Amygdala (tissue), 56 donors: ENCODE measurements at places on chromosomes 11 and 22.

DNA sequence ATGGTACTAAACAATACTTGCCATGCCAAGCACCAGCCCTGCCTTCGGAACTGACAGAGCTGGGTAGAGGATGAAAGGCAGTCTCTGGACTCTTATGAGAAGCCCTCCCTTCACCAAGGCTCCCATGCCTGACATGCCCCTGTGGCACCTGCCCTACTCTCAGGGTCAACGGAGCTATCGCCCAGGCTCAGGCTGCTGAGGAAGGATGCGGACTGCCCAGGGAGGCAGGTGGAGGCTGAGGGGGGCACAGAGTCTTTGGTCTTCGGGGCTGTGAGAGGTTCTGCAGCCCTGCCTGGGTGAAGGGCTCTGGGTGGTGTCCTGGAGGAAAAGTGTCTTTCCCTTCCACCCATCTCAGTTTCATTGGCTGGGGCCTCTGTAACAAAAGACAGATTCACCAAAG is 290.8 kb upstream of the B3GAT1 start:
- DNase-seq = no peak

DNA sequence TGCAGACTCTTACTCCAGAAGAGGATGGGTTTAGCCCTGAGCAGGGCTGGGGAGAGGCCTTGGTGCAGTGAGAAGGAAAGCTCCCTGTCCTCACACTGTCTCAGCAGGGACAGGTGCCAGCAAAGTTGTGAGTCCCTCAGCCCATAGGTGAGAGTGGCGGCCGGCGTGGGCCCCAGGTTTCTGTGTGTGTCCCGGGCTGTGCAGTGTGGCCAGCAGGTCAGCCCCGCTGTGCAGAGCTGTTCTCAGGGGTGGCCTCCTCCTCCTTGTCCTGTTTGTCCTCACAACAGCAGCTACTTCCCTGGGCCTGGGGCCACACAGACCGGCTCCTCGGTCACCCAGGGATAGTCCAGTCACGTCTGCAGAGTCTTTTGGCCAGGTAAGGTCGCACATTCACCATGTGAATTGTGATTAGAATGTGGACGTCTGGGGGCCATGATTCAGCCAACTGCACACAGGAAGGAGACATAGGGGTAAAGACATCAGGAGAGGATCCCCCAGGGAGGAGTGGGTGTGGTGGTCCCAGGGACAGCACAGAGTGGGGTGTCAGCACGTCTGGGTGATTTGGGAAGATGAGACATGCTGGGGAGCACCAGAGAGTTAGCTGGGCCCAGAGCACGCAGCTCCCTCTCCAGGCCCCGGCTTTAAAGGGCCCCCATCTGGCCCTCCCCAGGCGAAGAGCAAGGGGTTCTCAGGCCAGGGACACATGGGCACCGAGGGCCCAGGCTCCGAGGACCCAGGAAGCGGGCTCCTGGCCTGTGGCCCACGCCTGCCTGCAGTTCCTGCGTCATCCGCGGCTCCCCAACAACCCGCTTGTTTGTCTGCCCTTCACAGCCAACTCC is 81.6 kb downstream of the MYEOV start:
- no peak for DNase-seq

GRCh38 chr22:49996518-49997250 is 15.9 kb downstream of the IL17REL start:
- DNase-seq = no peak

DNA sequence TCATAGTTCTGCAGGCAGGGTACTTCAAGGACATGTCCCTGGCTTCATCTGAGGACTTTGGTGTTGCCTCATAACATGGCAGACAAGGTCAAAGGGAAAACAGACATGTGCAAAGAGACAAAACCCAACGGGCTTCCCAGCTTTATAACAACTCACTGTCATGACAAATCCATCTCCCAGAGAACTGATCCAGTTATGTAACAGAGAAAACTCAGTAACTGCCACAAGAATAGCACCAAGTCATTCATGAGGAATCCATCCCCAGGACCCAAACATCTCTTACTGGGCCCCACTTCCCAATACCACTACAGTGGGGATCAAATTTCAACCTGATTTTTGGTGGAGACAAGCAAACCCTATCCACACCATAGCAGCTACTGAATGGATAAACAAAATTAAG is 13.0 kb downstream of the OR52N4 start:
- no peak for DNase-seq

GRCh38 chr11:125902277-125902926 is 604 bp downstream of the PUS3 start:
- no peak for DNase-seq

DNA sequence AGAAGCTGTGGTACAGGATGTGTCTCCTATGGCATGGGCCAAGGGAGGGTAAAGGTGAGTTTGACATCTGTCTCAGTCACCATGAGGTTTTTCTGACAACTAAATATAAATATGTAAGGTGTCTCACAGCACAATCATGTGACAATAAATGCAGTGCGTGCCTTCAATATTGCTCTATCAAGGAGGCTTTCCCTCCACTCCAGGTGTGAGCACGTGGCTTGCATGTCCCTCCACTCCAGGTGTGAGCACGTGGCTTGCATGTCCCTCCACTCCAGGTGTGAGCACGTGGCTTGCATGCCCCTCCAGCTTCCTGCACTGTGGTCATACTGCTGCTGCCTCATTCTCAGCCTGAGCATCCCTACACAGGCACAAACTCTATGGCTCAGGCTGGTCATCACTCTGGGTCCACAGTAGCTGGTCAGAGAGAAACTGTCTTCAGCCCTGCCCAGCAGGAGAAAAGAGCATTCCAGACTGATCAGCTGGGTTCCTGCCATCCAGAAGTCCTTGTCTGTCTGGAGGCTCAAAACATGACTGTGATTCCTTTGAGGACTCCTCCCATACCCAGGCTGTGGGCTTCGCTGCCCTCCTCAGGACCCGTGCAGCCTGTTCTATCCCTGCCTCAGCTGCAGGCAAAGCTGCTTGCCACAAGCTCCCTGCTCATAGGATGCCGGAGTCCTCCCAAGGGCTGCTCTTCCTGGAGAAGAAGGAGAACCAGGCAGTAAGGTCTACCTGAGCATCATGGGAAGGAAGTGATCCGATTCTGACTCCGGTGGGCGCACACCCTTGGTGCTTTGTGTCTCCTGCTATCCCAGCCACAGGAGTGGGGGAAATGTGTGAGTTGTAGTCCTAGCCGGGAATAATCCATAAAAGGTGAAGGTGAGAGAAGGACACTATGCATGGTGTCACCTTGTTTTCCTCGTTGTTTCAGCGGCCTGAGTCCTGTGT is 33.4 kb upstream of the VPREB1 start:
- DNase-seq = no peak

DNA sequence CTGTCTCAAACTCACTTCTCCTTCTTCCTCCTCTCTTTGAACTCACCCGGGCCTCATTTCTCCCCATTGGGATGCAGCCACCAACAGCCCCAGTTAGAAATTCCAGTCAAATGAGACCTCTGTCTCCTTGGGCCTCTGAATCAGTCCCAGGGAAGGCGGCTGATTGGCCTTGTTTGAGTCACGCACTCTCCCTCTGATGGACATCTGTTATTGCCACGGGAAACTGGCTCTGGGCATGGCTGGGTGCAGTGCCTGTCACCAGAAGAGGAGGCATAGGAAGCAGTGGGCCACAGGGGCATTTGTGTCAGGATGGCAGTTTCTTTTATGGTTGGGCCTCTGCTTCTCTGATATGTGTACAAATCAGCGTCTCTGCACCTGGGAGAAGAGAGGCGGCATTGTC is 9.6 kb upstream of the WNT11 start:
- DNase-seq = no peak

DNA sequence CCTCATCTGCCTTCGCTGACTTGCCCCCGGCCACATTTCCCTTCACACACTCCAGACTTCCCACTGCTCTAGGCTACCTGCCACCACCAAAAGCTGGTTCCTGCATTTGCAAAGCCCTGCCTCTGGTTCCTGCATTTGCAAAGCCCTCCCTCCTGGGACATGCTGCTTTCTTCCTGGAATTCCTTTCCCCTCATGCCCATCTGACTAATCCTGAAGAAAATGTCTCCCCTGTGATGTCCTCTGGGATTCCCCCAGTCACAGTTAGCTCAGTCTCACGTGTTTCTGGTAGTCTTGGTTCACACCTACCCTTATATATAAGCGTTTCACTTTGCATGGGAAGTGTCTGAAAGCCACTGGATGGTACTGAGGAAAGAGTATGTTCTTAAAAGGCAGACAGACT is 206.9 kb downstream of the DBX1 start:
- no peak for DNase-seq

DNA sequence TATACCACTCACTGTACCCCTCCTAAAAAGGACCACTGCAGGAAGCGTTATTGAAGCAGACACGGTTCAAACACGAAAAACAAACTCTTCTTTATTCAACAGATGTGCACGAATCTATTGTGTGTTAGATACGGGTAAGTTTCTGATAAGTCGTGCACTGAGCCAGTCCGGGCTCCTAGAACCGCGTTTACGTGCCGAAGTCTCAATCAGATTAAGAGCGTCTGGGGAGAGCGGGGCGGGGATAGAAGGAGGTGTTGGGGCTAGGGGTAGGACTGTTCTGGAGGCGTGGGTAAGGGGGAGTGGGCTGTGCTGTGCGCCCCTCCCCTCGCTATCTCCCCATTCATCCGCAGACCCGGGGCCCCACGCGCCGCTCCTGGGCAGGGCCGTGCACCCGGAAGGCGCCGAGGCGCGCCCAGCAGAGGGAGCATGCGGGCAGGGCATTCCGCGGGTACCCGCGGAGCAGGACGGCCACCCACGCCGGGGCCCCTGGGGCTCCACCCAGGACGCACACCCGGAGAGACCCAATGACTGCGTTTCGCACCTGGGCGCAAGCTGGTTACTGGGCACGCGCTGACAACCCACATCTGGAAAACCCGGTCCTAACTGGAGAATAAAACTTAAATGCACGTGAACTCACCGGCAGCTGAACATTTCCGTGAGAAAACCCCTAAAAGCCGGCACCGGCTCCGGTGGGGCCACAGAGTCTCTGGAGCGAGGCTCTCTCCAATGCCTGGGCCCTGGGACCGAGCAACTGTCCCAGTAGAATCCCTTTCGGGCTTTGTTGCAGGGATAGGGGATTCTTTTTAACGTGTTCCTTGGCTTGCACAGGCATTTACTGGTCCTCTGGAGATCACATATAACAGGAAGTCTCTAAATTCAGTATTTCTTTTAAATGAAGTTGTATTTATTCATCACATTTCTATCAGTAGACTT is 40.6 kb downstream of the WEE1 start:
- DNase-seq = peak; percentile 61

GRCh38 chr11:41845066-41845465 is 385.6 kb upstream of the LRRC4C start:
- DNase-seq = no peak

DNA sequence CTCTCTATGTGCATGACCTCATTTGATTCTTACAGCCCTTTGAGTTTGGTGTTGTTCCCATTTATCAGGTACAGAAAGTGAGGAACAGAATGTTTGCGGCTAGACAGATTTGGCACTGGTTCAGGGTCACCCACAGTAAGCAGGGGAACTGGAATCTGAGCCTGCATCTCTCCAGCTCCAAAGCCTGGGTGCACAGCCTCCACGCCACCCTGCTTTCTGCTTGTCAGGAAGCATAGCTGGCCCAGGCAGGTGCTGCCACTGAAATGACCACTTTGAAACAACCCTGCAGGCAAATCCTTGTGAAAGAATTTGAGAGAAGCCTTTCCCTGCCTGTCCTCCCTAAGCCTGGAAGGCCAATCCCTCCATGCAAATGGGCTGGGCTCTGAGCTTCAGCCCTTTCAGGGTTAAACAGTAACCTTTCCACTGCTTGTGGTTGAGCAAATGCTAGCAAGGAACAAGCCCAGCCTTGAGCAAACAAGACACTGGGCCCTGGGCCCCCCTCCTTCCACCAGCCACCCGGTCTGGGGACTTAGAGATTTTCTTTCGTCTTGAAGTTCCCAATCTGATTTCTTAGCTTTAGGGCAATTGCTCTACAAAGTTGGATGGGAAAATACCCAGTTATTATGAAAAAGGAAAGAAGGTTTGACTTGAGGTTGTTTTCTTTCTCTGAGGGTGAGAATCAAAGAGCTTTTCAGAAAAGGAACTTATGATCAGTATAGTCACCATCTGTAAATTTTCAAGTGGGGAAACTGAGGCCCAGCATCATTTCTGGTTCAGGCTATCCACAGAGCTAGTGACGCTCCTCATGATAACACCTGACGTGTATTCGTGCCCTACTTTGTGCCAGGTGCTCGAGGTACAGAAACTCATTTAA is 19.4 kb downstream of the EHF start:
- no peak for DNase-seq

- DNase-seq = no peak
Observed at GRCh38 chr11:58616594-58616993, 5.9 kb upstream of the CNTF start.

GRCh38 chr22:25874327-25874726 is 132.3 kb downstream of the MYO18B start:
- DNase-seq = no peak

DNA sequence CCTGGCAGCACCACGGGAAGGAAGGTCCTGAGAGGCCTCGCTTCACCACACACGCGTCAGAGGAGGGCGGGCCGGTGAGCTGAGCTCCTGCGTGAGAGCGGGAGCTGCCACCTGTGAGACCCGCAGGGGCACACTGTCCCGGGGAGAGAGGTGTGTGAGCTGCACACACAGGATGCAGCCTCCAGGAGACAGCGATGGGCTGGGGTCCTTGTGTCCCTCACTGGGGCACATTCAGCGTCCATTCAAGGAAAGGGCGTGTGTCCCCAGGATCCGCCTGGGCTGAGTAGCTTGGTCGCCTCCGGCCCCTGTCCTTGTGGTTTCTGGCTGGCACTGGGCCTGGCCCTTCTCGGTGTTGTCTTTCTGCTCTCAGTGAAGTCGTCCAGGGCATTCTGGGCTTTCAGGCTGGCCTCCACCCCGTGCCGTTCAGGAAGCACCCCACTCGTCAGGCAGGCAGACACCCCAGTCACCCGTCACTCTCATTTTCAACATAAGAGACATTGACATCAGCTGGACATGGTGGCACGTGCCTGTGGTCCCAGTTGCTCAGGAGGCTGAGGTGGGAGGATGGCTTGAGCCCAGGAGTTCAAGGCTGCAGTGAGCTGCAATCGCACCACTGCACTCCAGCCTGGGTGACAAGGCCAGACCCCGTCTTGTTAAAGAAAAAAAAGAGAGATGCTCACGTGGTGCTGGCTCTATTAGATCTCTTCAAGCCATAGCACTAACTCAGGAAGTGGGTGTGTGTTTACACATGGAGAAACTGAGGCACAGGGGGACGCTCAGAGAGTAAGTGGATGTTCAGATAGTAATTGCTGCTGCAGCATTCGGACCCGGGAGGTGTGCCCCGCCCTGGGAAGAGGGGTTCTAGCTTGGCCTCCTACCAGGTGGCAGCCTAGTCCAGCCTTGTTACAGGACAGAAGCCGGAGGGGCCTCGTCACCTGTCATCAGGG is 1081.6 kb downstream of the BRD1 start:
- DNase-seq = no peak

- DNase-seq = no peak
Observed at GRCh38 chr11:1744891-1745700, 5.3 kb downstream of the IFITM10 start.

DNA sequence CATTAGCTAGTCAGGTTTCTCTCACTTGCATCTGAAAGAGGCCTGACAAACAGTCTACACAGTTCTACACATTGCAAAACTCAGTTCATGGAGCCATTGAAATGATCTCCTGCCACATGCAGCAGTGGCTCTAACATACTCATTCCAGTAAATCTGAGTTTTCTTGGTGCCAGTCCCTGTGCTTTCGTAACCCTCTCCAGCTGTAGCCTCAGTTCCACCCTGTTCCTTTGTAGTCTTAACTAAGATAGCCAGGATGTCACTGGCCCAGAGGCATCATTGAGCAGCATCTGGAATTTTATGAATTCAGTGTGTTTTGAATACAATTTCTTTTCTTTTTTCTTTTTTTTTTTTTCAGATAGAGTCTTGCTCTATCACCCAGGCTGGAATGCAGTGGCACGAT is 37.4 kb upstream of the ZBED5 start:
- DNase-seq = no peak
